Cardiac fibroblast (primary cell): ENCODE measurements at places on chromosomes 1 and 21.
A peak's percentile ranks its signal among the peaks of the same experiment; 100 is the strongest.

DNA sequence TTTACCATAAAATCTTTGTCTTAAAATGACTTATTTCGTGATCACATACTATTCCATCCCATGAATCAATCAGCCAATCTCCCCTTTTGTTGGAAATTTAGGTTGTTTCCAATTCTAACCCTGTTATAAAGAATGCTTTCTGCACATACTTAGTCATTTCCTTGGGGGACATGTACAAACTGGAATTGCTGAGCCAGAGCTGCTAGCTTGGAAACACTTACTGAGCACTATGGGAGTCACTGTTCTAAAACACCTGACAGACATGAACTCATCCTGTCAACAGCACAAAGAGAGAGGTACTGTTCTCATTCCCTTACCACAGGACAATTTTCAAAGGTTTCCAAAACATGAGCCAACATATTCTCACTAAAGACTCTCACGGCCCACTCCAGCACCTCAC, 32.1 kb downstream of the AK2 start:
- DNase-seq: peak; percentile 83

- no peak for DNase-seq
These were observed 417.1 kb upstream of the NFIA start for GRCh38 chr1:60665311-60665710.

GRCh38 chr1:7489586-7489985, 281.5 kb upstream of the VAMP3 start:
- DNase-seq: no peak

DNA sequence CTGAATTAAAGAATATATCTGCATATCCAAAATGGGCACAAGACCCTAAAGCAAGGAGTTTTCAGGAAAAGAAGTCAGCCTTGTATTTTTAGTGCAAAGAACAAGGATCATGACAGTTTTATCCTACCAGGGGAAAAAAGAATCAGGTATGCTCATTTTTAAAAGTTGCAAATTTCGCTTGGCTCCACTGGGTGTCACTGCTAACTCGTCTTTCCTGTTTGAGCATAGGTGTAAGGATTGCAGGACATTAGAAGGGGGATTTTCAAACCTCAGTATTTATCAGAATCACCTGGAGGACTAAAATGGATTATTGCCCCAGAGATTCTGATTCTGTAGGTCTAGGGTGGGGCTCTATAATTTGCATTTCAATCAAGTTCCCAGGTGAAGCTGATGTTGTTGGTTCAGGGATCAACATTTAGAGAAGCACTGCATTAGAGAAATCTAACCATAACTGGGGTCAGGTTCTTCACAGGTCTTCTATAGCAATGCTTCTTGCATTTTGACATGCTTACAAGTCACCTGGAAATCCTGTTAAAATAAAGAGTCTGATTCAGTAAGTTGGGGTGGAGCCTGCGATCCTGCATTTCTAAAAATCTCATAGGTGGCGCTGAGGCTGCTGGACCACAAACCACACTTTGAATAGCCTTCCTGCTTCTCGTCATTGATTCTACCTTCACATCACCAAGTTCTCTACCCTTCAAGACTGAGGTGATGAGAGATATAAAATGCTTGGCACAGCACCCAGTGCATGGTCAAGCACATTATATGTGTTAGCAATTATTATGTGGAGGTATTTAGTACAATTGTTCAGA, 39.6 kb downstream of the NUF2 start:
- DNase-seq: peak; percentile 18

DNA sequence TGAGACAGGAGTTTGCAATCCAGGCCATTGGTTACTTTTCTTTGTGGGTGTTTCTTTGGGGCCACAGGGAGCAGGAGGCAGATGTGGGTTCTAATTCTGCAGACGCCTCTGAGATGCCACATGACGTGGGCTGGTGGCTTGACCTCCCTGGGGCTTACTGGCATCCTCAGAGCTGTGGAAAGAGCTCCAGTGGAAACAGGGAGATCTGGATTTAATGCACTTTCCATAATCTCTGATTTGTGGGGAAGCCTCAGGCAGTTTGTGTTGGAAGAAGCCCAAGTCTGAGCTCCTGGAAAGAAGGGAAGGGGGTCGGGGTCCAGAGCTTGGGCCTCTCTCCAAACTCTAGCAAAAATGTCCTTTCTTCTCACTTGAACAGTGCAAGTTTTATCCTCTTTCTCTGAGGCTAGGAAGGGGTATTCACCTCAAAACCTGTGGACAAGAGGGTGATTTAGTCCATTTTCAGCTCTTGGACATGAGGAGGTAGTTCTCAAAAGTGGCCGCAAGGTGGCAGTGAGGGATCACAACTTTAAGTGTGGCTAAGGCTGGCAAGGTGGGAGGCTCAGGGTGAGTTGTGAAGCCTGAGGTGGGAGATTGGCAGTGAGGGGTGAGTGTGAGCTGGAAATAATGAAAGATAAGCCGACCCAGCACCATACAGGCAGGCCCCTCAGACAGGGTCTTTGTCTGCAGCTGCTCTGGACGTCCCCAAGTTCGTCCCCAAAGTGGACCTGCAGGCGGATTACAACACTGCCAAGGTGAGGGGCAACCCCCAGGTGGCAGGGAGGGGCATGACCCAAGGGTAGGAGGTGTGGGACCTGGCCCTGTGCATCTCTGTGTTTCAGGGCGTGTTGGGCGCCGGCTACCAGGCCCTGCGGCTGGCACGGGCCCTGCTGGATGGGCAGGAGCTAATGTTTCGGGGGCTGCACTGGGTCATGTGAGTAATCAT, 9.2 kb downstream of the IKBKE start:
- DNase-seq: peak; percentile 87

DNA sequence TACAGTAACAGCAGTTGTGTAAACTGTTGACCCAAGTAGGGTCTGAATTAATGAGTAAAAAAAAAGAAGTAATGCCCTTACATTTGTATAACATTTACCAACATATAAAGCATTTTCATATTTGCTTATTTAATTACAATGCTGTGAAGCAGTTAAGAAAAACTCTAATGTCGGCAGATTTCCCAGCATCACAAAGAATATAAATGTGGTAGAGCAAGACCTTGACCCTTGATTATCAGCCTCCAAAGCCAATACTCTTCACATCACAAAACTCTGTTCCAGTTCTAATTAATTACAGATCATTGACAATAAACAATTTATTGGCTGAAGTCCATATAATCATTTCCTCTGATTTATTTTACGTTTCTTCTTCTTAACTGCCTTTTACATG, 130.2 kb downstream of the DUSP10 start:
- no peak for DNase-seq

GRCh38 chr1:225454733-225455132, 26.9 kb upstream of the LBR start:
- DNase-seq: peak; percentile 63

DNA sequence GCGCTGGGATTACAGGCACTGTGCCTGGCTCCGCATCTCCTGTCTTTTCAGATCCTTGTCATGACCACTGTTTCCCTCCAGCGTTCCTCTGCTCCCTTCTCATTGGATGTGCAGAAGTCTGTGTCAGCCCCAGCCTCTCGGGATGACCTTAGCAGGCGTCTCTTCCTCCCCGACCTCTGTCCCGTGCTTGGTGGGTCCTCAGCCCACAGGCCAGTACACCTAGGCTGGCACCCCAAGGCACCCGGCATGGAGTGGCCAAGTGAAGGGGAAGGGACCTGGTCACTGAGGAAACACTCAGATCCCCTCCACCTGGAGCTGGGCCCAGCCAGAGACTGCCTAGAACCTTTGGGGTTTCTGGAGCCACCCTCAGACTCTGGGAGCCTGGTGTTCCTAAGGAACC, 2.4 kb upstream of the CLCNKB start:
- no peak for DNase-seq

GRCh38 chr1:173302366-173302765, 95.2 kb upstream of the TNFSF4 start:
- no peak for DNase-seq

DNA sequence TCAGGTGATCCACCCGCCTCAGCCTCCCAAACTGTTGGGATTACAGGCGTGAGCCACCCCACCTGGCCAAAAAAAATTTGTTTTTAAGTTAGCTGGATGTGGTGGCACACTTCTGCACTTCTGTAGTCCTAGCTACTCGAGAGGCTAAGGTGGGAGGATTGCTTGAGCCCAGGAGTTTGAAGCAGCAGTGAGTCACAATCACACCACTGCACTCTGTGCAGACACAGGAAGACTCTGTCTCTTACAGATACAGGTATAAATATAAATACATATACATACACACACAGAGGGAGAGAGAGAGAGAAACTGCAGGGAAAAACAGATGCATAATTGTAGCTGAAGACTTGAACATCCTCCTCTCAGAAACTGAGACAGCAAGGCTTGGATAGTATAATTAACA, 34.8 kb upstream of the EPS15 start:
- DNase-seq: no peak

GRCh38 chr1:214143006-214143992, 137.7 kb upstream of the SMYD2 start:
- no peak for DNase-seq

GRCh38 chr1:95353194-95353593, 119.2 kb downstream of the RWDD3 start:
- no peak for DNase-seq

DNA sequence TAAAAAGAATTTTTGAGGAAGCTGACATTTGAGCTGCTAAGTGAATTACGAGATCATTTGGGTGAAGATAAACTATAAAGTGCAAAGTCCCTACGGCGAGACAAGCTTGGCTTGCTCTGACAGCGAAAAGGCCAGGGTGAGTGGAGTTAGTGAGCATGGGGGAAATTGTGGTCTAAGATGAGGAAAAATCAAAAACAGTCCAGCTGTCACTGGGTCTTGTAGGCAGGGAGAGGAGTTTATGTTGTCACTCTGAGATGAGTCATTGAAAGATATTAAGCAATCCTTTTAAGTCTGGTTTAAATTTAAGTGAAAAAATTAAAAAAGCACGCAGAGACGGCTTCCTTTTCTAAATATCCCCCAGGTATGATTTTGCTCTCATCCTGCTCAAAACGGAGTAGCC, 601.9 kb downstream of the MRPL39 start:
- peak; percentile 24 for DNase-seq

- DNase-seq: peak; percentile 38
These were observed at the start of gene NKAIN1 for GRCh38 chr1:31239653-31240241. TSS of gene NKAIN1 (minus strand) at chr1:31239887. CDS start at chr1:31239547, 340 bp downstream.

GRCh38 chr1:21899987-21900386, 37.1 kb downstream of the HSPG2 start:
- DNase-seq: peak; percentile 66

DNA sequence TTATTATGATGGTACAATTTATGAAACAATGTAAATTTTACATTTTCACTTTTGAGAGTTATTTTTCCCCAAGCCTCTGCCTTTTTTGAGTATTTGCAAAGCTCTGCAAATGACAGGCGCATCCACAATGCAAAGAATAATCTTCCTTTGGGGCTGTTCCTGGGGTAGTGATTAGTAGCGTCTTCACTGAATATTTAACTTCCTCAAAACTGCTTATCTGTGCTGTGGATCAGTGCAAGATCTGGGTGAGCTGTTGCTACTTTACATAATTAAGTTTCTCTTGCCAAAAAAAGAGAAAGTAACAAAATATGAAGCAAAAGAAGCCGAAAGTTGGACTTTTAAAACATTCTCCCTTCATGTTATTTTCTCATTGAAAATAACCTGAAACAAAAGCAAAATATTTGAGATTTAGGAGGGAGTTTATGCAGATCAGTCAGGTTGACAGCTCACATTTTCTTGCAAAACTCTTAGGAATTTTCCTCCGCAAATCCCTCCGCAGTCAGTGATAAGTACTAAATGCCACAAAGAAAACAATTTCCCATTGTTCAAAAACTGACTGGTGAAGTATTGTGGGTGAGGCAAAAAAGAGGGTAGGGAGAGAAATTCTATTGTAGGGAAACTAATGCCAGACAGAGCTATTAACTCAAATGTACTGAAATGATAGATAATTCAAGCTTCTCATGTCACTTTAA, 276.4 kb upstream of the B3GALT2 start:
- peak; percentile 66 for DNase-seq

DNA sequence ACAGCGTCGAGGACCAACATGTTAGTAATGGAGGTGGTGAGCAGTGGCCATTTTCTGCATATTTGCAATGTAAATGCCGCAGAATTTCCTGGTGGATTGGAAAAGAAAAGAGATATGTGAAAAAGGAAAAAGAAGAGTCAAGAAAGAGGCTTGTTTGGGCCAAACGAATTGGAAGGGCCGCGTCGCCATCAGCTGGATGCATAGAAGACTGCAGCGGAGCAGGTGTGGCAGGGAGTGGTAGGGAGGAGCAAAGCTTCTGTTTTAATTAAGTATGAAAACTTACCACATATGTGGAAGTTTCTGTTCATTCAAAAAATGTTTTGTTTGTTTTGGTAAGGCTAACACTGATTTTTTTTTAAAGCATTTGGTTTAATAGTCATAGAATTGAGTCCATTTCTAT, 690.7 kb downstream of the NCAM2 start:
- peak; percentile 51 for DNase-seq

- DNase-seq: no peak
These were observed 324.9 kb upstream of the DAB1 start for GRCh38 chr1:57748719-57749118.

- peak; percentile 73 for DNase-seq
These were observed 32.3 kb downstream of the VWA5B1 start for GRCh38 chr1:20322825-20323612.

GRCh38 chr1:156461781-156462647, 38.6 kb downstream of the MEF2D start:
- no peak for DNase-seq

- peak; percentile 82 for DNase-seq
These were observed 1.0 kb upstream of the DIRAS3 start for GRCh38 chr1:68051475-68051874.

DNA sequence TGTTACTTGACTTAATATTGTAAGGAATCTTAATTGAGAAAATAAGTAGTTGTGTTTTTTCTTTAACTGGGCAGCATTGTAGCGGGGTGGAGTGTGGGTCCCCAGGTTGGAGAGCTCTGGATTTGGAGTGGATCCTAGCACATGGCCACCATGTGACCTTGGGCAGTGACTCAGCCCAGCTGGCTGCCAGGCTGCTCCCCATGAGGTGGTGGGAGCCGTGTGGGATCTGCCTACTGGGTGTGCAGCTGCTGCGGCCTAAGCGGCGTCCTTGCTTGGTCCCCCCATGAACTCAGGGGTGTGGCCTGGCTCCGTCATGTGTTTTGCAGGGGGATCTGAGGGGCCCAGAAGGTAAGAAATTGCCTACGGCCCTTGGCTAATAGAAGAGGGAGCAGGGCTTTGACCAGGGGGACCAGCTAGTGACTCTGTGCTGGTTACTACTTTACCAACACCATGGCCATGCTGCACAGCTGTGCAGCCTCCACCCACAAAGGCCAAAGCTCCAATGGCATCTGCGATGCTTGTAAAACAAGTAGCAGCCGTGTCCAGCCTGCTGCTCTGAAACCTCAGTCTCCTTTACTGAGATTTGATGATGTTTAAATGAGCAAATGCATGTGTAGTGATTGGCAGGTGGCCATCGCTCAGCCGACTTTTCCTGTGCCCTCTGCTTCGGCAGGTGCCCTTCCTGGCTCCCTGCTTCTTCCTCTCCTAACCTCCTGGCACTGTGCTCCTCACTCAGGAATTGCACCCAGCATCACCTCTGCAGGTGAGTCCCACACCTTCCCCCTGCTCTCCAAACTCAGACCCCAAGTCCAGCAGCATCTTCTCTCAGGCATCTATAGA, 68.3 kb downstream of the ADARB1 start:
- DNase-seq: peak; percentile 70

DNA sequence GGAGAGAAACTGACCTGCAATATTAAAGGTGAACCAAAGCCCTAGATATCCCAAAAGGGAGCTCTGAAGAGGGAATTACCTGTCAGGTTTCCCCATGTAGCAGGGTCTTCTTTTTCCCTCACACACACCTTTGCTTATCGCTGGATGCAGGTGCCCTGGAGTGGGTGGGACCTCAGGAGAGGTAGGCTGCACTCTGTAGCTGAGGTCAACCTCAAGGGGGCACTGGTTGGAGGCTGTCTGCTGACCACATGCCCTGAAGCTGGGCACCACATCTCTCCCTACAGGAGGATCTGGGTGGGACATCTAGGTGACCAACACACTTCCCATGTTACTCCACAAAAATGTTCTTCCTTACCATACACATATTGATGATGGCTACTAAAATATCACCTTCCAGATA, 298.7 kb upstream of the USP25 start:
- no peak for DNase-seq
